ENCODE measurements at places on chromosomes 16 and 17.

- no peak for DNase-seq
Measured at GRCh38 chr17:31820691-31821435, 38.2 kb downstream of the COPRS start.

DNA sequence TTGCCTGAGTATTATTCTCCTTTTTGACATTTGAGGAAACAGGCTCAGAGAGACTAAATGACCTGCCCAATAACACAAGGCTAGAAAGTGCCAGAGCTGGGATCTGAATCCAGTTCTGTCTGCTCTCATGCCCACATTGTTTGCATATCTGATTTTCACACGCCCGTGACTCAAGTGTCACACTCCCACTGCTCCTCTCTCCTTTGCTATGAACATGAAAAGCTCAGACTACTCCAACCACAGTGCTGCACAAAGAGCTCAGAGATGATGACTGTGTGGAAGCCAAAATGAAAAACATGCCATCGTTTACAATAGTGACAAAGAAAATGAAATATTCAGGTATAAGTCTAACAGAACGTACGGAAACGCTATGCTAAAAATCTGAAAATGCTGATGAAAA lies 107.9 kb downstream of the SMG6 start:
- no peak for DNase-seq

DNA sequence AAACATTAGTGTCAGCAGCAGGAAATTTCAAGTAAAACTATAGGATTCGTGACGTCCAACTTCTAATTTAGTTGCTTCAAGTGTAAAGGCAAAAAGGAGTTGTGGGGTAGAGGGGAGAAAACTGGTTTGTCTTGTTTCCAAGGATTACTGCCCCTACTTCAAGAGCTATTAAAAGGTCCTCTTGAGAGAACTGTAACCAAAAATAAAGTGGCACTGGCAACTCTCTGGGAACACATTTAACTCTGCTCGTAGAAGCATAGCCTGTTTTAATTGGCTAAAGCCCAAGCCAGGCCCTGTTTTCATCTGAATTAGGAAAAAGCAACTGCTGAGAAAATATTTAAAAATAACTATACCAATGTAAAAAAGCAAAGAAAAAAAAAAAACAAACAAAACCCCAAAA lies 51.8 kb upstream of the AKAP1 start:
- no peak for DNase-seq

- DNase-seq = no peak
Measured at GRCh38 chr17:18925187-18925586, 26.8 kb upstream of the SLC5A10 start.

- no peak for DNase-seq
Measured at GRCh38 chr16:66275775-66276428, 90.6 kb upstream of the CDH5 start.

- no peak for DNase-seq
Measured at GRCh38 chr17:55926276-55926990, 175.6 kb downstream of the PCTP start.

DNA sequence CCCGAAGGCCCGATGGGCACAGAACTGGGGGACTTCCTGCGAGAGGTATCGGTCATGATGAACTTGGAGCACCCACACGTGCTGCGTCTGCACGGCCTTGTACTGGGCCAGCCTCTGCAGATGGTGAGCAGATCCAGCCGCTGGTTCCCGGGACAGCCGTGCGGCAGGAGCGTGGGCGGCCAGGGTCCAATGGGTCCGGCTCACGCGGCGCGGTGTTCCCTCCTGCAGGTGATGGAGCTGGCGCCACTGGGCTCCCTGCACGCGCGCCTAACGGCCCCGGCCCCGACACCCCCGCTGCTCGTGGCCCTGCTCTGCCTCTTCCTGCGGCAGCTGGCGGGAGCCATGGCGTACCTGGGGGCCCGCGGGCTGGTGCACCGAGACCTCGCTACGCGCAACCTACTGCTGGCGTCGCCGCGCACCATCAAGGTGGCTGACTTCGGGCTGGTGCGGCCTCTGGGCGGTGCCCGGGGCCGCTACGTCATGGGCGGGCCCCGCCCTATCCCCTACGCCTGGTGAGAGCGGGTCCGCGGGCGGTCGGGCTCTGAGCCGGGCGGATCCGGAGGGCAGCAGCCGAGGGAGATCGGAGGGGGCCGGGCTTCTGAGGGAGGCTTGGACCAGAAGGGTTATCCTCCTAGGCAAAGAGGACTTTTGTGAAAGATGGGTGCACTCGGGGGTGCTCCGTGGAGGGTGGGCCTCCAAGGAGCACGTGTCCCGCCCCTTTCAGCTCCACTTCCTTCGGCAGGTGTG lies 3.0 kb downstream of the TNK1 start:
- DNase-seq = no peak

GRCh38 chr17:21463779-21464407 lies 87.7 kb downstream of the KCNJ12 start:
- no peak for DNase-seq

Data from cortex of kidney (tissue), 1 donor.